ENCODE measurements at places on chromosomes 11 and 22.

GRCh38 chr11:2679011-2679676 is 20.6 kb downstream of the KCNQ1OT1 start:
- peak; percentile 6 for DNase-seq

GRCh38 chr11:113577356-113578032 is 102.3 kb upstream of the DRD2 start:
- DNase-seq: no peak

DNA sequence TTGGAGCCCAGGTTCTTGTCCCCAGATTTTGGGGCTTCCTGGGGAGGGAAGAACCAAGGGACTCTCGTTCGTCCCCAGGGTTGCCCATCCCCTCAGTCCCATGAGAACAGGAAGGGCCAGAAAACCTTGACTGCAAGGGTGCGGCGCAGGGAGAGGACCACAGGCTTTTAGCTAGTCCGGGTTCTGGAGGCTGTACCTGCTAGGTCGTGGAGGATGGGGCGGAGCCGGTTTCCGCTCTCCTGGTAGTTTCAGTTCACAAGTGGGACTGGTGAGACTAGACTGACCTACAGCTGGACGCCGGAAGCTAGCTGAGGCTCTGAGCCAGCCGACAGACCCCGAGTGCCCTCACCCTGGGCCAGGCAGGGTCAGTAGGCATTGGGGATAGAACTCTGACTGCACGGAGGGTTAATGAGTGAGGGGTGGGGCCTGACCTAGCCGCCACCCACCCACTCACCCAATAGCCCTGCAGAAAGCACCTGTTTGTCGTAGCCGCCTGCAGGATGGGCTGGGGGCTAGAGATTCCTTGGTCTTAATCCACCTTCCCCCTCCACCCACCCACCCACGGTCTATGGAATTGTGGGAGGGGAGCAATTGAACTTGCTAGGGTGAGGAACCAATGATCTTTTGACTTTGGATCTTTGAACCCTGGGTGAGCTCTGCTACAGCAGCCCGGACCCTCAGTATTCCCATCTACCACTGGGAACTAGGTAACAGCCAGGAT is 1.5 kb downstream of the MAFF start:
- peak; percentile 58 for DNase-seq

GRCh38 chr11:62477927-62478326 is 59.1 kb downstream of the SCGB1A1 start:
- DNase-seq: no peak

- DNase-seq: no peak
Measured at GRCh38 chr22:32539631-32540421, 65.2 kb downstream of the FBXO7 start.

- no peak for DNase-seq
Measured at GRCh38 chr11:43866520-43866919, 14.1 kb upstream of the ALKBH3 start.

DNA sequence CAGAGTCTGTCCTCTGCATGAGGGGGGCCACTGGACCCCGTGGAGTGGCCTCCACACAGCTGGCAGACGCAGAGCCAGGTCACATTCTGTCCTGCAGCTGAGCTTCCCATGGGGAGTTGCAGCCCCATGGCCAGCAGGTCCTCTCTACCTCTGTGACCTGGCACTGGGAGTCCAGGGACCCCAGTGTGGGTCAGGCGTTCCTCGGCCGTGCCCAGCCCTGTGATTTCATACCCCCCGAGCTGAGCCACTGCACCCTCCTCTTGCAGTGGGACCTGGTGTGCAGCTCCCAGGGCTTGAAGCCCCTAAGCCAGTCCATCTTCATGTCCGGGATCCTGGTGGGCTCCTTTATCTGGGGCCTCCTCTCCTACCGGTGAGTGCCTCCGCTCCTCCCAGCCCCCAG is 32.2 kb upstream of the SLC22A12 start:
- DNase-seq: no peak

DNA sequence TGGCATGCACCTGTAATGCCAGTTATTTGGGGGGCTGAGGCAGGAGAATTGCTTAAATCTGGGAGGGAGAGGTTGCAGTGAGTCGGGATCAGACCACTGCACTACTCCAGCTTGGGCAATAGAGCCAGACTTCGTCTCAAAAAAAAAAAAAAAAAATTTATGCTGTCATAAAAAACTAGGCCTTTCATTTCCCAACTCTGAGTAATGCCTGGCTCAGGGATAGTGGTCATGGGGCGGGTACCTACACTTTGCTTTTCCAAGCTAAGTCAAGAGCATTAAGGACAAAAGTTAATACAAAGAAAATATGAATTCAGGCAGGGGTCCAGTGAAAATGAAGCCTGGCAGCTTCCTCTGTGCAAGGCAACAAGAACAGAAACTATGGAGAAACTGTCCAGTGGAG is 16.3 kb downstream of the CPSF7 start:
- DNase-seq: no peak
